A172 (cell line): ENCODE measurements at places on chromosomes 12 and 14. TPM values are rescaled to one million over a fixed set of nuclear protein-coding genes. Genes with fewer than 3 reads are reported as not detected.

The B3GNT4 gene
- total RNA-seq, result 0.22 and 3.7 TPM in 2 replicates

The ZC2HC1C gene
- total RNA-seq, result 1.7 and 2.0 TPM in 2 replicates

The HNF1A gene
- total RNA-seq, result not detected in 2 replicates

The MMP19 gene
- total RNA-seq, result 4.2 and 5.2 TPM in 2 replicates

The MYRFL gene
- total RNA-seq, result not detected in 2 replicates

The PRR4 gene
- total RNA-seq, result 0.28 TPM in 1 of 2 replicates, not detected in the other

The P2RX2 gene
- total RNA-seq, result not detected in 2 replicates

The NOPCHAP1 gene
- total RNA-seq, result 8.5 and 10.5 TPM in 2 replicates

The KLRG1 gene
- total RNA-seq, result not detected in 2 replicates

The AKT1 gene
- total RNA-seq, result 105 and 107 TPM in 2 replicates

The MAP1LC3B2 gene
- total RNA-seq, result 1.8 TPM in 1 of 2 replicates, not detected in the other

The KRT7 gene
- total RNA-seq, result 13.8 and 16.1 TPM in 2 replicates

DNA sequence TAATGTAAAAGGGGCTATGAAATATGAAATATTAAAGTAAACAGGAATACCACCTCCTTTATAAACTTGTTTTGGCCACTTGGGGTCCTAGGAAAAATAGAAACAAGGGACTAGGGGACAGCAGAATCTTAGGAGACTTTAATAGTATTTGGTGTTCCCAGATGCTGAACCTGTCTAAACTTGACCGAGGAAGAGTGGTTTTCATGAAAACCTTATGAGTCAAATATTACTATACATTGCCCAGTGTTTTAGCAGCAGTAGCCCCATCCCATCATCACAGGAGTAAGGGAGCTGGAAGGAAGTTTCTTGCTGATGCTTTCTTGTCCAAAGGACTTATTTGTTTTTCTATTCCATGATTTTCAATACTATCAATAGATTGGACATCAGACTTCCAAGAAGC is 177.5 kb upstream of the CAND1 start:
- DNase-seq, result no peak

- no peak for DNase-seq
Measured at GRCh38 chr12:123743002-123743401, 19.1 kb upstream of the DNAH10 start.

GRCh38 chr12:2652401-2653081 is 142.2 kb upstream of the FKBP4 start:
- DNase-seq, result no peak

DNA sequence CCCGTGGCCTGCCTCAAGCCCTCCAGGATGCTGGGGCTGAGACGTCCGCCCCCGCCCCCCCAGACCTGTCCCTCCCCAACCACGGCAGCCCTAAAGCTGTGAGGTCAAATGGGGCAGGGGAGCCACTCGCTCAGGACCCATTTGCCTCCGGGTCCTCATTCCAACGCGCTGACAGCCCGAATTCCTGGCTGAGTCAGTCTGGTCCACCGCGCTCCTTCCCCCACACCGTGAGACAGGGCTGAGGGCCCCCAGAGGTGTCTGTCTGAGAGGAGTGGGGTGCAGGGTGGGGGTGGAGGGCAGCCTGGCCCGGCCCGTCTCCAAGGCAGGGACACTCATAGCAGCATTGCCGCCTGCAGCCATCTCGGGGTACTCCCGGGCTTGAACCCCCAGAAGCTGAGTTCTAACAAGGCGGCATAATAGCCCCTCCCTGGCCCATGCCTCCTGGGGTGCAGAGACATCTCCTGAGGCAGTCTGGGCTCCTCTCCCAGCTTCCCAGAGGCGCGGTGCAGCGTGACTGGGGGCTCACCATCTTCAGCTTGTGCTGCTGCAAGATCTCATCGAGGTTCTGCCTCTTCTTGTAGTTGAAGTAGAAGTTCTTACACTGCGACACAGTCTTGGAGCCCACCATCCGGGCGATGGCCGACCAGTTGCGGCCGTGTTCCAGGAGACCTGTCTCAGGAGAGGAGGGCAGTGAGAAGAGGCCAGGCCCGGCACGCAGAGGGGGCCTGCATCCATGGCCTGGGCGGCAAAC is 90.5 kb downstream of the RFLNA start:
- peak; percentile 92 for DNase-seq

DNA sequence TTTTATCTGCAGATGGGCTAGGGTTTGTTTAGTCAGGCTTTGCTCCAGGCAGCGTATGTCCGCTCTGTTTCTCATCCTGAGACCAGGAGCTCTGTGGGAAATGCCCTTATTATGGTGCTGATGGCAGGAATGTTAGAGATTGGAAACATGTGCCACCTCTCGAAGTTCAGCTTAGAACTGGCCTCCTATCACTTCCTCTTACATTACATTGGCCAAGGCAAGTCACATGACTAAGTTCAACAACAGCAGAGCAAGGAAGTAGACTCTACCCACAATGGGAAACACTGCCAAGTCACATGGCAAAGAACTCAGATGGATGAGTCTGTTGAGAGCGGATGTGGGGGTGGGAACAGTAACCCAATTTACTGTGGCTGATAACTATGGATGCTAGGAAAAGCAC is 161.9 kb upstream of the WSCD2 start:
- peak; percentile 38 for DNase-seq

GRCh38 chr14:99690636-99691035 is 6.5 kb downstream of the CYP46A1 start:
- DNase-seq, result no peak

GRCh38 chr12:3743803-3744202 is 9.1 kb downstream of the CRACR2A start:
- DNase-seq, result no peak

DNA sequence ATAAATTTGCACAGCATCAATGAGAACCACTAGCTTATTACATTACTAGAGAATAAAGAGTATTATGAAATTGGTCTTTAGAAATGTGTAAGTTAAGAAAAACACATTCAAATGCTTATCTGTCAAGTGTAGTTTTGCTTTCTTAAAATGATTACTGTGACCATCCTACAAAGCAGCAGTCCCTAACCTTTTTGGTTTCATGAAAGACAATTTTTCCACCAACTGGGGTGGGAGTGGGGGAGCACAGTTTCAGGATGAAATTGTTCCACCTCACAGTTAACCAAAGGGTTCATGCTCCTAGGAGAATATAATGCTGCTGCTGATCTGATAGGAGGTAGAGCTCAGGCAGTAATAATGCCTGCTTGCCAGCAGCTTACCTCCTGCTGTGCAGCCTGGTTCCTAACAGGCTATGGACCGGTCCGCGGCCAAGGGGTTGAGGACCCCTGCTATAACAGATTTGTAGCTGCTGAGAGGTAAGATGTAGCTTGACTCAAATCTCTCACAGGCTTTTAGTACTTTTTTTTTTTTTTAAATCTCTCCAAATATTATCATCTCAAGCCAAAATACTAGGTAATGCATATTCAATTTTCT is 45.4 kb downstream of the PPP4R3A start:
- no peak for DNase-seq

DNA sequence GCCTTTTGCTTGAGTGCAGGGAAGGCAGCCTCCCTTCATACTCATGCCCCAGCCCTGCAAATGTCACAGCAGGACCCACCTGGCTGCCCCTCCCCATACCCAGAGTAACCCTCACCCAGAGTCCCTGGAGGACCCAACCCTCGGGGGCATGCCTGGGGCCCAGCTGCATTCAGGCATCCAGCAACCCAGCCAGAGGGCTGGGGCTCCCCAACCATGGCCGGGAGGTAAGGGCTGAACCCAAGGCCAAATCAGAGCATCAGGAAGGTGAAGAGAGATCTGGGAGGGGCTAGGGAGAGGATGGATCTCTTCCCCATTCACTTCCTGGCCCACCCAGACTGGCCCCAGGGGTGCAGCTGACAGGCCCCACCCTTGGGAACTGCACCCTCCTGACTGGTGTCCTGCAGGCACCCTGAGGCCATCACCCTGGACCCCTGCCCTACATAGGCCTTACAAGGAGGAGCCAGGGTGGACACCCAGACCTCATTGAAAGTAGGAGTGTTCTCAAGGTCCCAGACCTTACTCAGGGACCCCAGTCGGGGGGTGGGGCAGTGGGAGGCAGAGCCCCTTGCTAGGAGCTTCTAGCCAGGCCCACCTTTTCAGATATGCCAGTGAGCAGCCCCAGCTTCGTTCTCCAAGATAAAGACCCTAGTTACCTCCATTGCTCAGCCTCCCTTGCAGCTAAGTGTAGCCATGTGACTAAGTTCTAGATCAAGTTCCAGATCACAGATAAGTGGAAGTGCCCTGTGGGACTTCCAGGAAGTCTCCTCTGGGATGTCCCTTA is 849 bp upstream of the PLD4 start:
- DNase-seq, result no peak

- DNase-seq, result no peak
Measured at GRCh38 chr12:39010406-39010805, 105.0 kb upstream of the CPNE8 start.

DNA sequence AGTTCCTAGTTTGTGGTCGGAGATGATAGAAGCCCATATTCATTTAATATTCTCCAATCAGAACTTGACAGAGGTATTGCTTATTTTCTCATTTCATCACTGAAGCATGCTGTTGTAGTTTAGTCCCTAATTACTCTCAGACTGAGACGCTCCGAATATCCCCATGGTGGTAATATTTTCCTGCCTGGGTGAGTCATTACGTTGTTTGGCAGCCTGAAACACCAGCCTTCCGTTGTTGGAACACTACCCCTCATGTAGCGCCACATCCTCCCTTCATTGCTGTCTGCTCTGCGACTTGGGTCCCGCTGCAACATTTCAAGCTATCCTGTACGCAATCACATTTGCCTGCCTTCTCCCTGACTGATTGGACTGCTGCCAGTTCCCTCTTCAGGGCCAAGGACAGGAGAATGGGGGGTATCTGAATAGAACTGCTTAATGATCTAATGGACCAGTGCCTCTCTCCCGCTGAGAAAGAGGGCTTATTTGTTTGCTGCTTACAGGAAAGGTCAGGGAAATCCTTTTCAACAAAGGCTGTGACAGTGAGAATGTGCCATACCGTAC is 369.1 kb downstream of the NPAS3 start:
- DNase-seq, result peak; percentile 88

GRCh38 chr14:50801706-50802105 is 29.3 kb downstream of the NIN start:
- DNase-seq, result no peak

DNA sequence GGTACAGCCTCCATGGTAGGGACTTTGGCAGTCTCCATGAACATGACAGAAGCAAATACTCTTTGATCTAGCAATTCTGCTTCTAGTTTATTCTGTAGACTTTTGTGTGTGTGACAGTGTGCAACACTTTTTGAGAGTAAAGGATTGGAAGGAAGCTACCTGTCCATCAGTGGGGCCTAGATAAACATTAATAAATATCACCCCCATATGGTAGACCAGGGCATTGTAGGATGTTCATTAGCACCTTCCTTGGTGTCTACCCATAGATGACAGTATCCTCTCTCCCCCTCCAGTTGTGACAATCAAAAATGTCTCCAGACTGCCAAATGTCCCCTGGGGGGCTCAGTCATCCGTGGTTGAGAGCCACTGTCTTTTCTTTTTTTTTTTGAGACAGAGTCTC is 10.8 kb downstream of the SNRNP35 start:
- DNase-seq, result no peak

GRCh38 chr12:32146074-32146873 is 39.6 kb downstream of the BICD1 start:
- no peak for DNase-seq

GRCh38 chr12:20382117-20382516 is 13.8 kb downstream of the PDE3A start:
- no peak for DNase-seq

- DNase-seq, result no peak
Measured at GRCh38 chr14:23577710-23578392, 739 bp downstream of the JPH4 start.

DNA sequence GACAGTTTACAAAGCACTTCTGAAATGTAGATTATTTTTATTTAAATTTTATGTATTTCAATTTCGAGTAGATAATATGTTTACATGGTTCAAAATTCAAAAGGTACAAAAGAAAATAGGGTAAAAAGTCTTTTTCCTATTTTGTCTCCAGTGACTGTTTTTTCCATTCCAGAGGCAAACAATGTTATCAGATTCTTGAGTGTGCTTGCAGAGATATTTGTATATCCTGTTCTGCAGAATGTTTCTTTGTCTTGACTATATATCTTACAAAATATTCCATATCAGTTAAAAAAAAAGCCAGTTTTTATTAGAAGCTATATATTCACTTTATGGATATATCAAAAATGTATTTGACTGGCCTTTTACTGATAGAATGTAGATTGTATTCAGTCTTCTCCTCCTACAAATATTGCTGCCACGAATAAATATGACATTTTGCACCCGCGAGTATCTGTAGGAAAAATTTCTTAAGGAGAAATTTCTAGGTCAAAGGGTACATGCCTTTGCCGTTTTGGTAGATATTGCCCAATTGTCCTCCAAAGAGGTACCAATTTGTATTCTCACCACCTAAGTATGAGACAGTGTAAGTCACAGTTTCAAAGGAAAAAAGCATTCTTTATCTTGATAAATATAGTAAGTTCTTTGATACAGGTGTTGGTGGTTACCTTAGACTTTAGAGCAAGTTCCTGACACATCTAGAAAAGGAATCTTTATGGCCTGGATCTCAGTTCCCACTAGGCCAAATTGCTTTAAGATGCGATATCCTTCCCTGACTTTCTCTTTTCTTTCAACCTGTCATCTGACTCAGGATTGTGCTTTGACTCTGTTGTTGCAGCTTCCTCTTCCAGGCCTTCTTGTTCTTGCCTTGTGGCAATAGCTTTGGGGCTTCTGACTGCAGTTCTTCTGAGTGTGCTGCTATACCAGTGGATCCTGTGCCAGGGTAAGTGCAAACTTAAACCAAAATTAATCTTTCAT is 2.3 kb downstream of the KLRG1 start:
- no peak for DNase-seq

- peak; percentile 36 for DNase-seq
Measured at GRCh38 chr12:58491306-58491705, 429.0 kb downstream of the LRIG3 start.

DNA sequence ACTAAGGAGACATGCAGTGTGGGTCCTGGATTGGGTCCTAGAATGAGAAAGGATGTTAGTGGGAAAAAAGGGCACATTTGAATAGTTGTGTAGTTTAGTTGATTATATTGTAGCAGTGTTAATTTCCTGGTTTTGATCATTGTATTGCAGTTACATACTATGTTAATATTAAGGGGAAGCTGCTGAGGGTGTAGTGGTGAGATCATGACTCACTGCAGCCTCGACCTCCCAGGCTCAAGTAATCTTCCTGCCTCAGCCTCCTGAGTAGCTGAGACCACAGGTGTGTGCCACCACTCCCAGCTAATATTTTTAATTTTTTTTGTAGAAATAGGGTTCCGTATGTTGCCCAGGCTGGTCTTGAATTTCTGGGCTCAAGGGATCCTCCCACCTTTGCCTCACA is 21.7 kb downstream of the BORCS5 start:
- DNase-seq, result no peak

DNA sequence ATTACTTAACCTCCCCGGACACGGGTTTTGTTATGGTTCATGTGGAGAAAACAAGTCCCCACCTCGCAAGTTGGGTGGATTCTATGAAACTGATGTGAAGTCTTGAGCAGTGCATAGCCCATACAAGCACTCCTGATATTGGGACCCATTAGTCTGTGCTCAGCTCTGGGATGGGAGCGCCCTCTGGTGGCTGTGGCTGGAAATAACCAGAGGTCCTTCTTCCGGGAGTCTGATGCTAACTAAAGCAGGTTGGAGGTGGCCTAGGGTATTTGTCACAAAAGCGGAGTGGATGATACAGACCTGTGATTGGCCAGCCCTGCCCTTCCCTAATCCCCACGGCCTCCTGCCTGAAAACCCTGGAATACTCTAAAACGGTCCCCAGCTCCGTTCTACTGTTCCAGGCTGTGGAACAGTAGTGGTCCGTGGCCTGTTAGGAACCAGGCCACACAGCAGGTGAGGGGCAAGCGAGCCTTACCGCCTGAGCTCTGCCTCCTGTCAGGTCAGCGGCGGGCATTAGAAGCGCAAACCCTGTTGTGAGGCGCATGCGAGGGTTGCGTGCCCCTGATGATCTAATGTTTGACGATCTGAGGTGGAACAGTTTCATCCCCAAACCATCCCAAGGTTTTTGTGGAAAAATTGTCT is 6.4 kb downstream of the SLC48A1 start:
- DNase-seq, result peak; percentile 78
